ENCODE measurements at places on chromosomes 16 and 17.

DNA sequence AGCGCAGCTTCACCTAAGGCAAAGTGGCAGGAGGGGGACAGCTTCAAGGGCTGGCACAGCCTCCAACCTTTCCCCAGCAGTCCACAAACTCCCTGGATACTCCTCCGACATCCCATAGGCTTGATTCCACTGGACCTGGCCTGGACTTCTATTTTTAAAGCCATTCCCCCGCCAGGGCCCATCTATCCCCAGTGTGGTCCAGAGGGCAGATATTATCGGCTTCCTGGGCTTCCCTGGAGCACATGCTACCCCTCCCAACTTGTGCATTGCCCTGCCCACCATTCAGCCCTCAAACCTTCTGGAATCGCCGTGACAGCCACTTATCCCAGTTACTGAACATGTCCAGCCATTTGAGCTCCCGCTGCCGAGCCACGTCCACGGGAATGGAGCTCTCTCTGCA, 5.1 kb downstream of the TBC1D10B start:
- DNase-seq, result no peak

- DNase-seq, result no peak
These were observed 285.1 kb upstream of the CDH11 start for GRCh38 chr16:65406933-65407332.

- DNase-seq, result no peak
These were observed 100.0 kb downstream of the METRNL start for GRCh38 chr17:83179374-83179773.

DNA sequence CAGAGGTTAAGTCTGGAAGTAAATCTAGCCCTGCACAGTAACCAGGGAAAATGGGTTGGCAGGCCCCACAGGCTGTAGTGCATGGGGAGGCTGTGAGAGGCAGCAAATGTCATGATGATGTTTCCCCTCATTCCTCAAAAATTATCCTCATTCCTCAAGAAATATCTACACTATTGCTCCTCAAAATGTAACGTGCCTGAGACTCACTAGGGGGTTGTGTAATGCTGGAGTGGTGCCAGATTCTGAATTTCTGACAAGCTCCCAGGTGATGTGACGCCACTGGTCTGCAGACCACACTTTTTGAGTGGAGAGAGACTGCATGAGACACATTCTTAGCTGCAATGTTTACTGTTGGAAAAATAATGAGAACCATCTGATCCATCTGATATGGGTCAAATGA, 1.2 kb upstream of the MPP3 start:
- DNase-seq, result no peak

DNA sequence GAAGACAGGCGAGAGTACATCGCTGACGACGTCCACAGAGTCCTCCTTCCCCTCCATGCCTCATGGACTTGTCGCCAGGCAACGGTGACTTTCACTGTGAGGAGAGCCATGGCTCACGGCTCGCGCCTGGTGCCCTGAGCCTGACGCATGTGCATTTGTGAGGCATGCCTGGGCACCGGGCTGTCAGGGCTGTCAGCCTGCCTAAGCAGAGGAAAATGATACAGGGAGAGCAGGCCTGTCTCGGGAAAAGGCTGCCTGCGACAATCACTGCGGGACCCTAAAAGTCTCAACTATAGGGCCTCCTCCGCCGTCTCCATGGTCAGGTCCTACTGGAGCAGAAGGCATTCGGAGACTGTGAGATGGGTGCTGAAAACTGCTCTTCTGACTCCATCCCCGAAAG, 135.5 kb upstream of the WSB1 start:
- no peak for DNase-seq

DNA sequence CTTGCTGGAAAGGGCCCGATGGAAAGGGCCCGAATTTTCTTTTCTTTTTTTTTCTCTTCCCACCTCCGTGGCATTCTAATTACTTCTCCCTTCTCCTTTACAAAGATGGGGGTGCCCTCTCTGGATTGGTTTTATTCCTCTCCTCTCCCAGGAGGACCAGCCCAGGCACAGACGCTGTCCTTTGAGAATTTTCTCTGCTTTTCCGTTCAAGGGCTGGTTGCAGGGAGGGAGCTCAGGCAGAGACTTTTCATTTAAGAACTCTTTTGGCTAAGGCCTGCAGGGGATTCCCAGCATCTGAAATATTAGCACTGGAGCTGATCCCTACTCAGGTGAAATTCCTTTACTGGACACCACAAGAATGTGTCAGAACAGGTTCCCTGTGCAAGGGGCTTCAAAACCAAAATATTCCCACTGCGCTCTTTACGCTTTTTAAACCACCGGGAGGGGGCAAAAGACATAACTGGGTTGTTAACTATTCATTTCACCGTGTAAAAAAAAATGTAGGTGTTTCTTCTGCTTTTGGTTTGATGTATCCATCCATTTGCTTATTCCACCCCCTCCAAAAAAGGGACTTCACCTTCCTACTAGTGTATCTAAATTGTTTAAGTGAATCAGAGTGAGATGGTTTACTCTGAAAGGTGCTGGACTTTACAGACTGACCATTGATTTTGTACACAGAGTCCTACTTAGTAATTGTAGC, 1.4 kb downstream of the NFAT5 start:
- DNase-seq, result peak; percentile 50

GRCh38 chr16:24801761-24802302, 43.9 kb upstream of the SLC5A11 start:
- no peak for DNase-seq

DNA sequence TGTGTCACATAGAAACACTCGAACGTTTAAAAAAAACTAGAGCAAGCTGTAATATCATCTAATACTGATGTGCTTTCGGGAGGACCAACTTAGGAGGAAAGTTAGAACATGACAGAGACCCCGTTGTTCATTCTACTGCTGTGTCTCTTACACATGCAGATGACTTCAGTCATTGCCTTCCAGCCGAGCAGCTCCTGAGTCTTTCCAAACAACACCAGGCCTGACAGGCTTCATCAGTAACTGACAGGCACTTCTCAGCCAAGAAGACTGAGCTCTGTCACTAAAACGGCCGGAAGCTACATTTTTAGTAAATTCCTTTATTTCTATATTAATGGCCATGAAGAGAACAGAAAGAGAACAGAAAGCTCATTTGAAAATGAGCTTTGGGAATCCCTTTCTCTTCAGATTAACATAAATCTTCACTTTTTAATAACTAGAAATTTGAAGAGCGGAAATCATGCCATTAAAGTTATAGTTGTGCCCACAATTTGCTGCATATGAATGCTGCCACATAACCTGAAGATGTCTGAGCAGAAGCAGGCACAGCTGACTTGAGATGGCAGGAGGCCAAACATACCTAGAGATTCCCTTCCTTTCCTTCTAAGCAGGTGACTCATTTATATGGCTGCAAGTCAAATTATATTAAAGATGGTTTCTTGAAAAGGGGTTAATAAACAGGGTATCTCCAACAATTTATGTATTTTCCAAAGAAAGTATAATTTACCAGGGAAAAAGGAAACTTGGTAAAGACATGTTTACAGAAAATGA, 148.9 kb downstream of the ITFG1 start:
- DNase-seq, result peak; percentile 14

GRCh38 chr17:57296231-57296630, 39.9 kb downstream of the MSI2 start:
- DNase-seq, result no peak

- DNase-seq, result no peak
These were observed 25.7 kb downstream of the IRF8 start for GRCh38 chr16:85924675-85925074.

- no peak for DNase-seq
These were observed 121.6 kb downstream of the PMP22 start for GRCh38 chr17:15143524-15143923.

DNA sequence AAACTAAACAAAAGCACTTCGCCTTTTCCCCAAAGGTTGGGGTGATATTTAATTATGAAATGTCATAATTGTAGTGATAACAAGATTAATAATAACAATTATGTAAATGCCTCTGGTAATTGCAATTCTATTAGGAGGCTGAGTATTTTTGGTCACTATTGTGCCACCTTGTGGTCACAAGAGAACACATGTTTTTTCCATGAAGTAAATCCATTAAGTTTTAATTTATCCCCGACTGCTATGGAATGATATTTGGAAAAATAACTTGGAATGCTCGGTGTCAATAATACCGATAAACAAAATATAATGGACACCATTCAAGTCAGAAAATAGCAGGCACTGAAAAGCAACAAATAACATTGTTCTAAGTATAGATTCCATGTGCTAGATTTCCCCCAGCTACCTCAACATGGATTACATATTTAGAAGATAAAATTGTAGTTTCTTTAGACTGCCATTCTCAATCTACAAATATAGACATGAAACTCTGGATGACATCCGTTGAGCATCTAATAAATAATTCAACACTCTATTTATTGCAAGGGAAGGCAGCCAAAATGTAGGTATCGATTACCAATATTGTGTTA, 25.0 kb upstream of the KCNJ2 start:
- DNase-seq, result peak; percentile 3

- no peak for DNase-seq
These were observed 1.1 kb upstream of the PGAP3 start for GRCh38 chr17:39688945-39689344.

GRCh38 chr17:31002047-31002446, 31.2 kb downstream of the RNF135 start:
- DNase-seq, result no peak

GRCh38 chr17:49454050-49454449, 39.4 kb upstream of the PHB1 start:
- DNase-seq, result peak; percentile 13

- no peak for DNase-seq
These were observed 111.4 kb downstream of the SNX29 start for GRCh38 chr16:12087901-12088421.

DNA sequence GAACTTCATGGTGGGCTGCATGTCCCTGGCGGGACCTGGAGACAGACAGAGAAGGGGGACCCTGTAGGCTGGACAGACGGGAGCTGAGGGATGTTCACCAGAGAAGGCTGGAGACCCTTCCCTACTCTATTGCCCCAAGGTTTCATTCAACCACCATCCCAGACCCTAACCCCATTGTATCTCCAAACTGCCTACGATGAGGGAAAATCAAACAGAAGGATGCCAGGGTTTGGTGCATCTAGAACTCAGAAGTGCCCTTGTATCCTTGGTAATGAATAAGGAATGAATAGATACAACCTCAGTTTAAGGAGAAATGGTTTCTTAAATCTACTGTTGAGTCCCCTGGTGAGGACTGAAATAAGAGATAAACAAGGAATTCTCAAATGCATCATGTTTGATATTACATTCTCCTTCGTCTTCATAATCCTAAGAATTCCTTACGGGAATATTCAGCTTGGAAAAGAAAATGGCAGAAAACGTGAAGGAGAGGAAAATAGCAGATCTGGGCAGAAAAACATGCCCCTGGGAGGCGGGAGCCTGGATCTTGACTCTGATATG, 16.4 kb downstream of the TNS4 start:
- DNase-seq, result no peak

DNA sequence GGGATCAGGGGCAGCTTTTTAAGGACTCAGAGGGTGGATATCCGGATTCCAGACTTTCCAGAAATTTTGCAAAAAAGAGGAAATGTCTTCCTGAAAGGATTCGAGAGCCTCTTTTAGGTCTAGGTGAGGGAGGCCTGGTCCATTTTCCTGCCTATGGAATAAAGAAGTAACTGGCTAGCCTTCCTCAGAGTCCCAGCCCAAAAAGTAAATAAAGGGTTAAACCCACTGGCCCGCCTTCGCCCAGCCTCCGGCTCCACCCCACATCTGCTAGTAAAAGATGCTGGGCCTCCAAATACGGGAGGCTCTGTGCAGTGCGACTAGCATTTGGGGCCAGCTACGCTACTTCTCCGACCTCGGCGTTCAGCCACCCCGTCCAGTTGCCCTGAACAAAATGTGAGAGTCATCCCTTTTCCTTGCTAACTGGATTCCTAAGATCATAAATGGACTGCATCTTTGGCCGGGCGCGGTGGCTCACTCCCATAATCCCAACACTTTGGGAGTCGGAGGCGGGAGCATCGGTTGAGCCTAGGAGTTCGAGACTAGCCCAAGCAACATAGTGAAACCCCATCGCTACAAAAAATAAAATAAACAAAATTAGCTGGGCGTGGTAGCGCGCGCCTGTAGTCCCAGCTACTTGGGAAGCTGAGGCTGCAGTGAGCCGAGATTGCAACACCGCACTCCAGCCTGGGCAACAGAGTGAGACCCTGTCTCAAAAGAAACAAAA, 824 bp upstream of the MPP2 start:
- DNase-seq, result peak; percentile 53

- DNase-seq, result peak; percentile 16
These were observed 2.7 kb upstream of the HSD11B2 start for GRCh38 chr16:67428146-67428731.

GRCh38 chr17:58341861-58342475, 10.0 kb downstream of the SUPT4H1 start:
- DNase-seq, result no peak

- no peak for DNase-seq
These were observed 6.1 kb upstream of the EIF4A3 start for GRCh38 chr17:80153004-80153403.

DNA sequence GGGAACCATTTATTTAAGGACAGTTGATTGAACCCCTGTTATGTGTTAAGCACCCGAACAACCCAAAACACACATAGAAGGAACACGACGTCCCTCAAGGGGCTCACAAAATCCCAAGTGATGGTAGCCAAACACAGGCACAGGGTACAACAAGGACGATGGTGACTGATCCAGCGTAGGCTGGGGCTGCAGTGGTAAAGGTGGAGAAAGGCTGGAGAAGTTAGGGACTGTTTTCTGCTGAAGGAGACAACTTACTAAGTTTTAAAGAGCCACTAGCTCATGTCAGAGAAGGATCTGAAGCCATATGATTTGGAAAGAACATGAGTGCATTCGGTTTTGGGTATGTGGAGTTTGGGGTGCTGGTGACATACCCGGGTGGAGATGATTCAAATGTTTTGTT, 229.6 kb upstream of the TNRC6C start:
- no peak for DNase-seq

GRCh38 chr16:67388591-67388990, 4.7 kb downstream of the TPPP3 start:
- DNase-seq, result no peak

DNA sequence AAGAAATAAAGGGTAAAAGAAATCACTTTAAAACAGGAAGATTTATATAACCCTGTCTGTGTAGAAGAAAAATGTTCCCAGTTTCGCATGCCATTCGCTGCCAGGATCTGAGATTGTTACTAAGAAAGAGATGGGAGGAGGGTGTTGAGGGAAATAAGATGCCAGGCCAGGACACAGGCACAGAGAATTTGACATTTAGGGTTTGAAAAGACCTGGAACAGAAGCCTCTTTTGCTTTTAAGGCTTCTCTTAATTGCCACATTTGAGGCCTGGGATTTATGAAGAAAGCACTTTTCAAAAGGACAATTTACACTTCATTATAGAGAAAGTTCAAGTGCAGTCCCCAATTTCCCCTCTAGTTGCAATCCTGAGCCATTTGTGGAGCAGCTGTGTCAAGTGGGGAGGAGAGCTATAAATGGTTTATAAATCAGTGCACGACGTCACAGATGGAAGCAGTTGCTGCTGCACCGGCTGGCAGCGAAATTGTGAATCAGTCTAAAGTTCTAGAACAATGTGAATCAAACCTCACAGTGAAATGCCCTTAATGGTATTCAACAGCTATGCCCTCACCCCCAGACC, 26.5 kb upstream of the C16orf87 start:
- no peak for DNase-seq

- no peak for DNase-seq
These were observed 11.2 kb upstream of the RANGRF start for GRCh38 chr17:8277317-8277716.

Data from hypothalamus (tissue), 51 donors.